ENCODE measurements at places on chromosomes 12 and 14.
A peak's percentile ranks its signal among the peaks of the same experiment; 100 is the strongest.

DNA sequence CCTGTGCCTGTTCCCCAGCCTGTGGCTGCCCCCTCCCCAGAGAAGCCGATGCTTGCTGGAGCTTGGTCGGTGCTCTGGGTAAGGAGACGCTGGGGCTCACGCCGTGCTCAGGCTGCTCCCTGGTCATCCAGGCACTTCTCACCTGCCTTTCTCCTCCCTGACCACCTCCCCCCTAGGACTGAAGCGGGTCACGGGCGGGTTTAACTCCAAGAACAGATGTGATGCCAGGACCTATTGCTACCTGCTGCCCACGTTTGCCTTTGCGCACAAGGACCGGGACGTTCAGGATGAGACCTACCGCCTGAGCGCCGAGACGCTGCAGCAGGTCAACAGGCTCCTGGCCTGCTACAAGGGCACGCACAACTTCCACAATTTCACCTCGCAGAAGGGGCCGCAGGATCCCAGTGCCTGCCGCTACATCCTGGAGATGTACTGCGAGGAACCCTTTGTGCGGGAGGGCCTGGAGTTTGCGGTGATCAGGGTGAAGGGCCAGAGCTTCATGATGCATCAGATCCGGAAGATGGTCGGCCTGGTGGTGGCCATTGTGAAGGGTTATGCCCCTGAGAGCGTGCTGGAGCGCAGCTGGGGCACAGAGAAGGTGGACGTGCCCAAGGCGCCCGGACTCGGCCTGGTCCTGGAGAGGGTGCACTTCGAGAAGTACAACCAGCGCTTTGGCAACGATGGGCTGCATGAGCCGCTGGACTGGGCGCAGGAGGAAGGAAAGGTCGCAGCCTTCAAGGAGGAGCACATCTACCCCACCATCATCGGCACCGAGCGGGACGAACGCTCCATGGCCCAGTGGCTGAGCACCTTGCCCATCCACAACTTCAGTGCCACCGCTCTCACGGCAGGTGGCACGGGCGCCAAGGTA lies 8.4 kb upstream of the EP400 start:
- no peak for DNase-seq

GRCh38 chr12:56644654-56645053 lies 1.1 kb downstream of the ATP5F1B start:
- DNase-seq: no peak

GRCh38 chr12:47779301-47779942 lies 6.4 kb downstream of the SLC48A1 start:
- DNase-seq: peak; percentile 89

DNA sequence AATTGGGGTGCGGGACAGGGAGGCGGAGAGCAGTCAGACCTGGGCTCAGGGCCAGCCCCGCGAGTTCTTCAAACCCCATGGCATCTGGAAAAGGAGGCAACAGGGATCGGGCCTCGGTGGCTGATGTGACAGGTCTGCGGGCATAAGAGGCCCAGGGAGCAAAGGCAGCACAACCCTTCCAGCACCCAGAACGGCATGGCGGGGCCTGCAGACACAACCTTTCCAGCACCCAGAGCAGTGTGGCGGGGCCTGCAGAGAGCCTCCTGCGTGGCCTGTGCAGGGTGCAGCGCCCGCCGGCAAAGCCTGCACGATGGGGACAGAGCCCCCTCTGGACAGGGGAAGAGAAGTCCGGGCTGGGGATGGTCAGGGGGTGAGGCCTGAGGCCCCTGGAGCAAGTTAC lies 26.2 kb upstream of the TRAF3 start:
- no peak for DNase-seq

DNA sequence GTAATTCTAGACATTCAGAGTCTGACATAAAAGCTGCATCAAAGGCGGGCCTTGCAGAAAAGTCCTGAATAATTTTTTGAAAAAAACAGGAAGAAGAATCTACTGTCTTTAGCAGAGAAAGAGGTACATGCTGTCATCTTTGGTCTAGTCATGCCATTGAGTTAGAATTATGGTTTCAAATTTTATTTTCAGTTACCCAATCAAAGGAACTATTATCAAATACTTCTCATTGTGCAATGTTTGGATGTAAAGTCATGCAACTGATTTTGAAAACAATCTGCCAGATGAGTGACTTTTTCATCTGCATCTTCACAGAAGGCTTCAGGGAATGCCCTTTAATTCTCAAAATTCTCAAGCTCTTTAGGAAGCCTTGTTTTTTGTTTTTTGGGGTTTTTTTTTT lies 803.5 kb downstream of the FLRT2 start:
- DNase-seq: no peak

DNA sequence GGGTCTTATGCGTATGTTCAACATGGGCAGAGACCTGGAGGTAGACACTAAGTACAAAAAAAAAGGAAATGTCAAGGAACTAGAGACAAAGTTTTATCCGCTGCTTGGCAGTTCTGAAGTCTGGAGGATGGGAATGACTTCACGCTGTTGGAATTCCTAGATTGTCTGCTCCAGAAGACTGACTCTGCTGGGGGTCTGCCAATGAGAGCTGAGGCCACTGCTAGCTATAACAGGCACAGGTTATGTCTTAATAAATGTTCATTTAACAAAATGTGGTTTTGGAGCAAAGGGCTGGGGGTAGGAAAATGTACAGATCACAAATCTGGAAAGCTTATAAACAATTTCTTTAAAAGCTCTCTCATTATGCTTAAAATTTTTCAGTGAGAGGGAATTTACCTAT lies 5.9 kb downstream of the RNASE8 start:
- DNase-seq: no peak

DNA sequence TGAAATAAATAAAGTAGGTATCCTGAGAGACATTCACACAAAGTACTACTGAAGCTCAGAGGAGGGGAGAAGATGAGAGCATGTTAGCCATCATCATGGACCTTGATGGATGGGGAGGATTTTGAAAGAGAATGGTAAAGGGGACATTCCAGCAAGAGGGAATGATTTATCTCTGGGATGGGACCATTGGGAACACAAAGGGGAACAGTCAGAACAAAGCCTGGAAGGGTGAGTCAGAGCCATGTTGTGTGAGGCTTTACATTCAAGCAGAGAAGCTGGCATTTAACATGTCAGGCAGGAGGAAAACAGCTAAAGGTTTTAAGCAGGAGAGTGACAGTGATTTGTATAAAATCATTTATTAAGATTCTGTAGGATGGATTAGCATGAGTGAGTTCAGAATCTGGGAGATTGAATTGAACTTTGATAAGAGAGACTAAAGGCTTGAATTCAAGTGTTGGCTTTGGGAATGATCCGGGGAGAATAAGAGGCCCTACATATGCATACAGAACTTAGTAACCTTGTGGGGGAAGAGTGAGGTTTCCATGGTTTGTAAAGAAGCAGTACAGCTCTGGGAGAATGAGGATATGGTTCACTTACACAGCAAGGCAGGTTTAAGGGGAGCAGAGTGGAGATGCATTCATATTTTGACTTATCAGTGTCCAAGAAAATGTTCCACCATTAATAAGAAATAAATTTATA lies 174.4 kb downstream of the SYT10 start:
- DNase-seq: no peak

DNA sequence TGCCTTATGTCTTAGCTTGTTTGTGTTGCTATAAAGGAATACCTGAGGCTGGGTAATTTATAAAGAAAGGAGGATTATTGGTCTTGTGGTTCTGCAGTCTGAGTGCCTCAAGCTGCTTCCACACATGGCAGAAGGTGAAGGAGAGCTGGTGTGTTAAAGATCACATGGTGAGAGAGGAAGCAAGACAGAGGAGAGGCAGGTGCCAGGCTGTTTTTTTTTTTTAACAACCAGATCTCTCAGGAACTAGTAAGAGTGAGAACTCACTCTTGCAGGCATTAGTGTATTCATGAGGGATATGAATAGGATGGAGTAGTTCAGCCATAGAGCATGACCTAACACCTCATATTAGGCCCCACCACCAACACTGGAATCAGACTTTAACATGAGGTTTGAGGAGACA lies 123.4 kb downstream of the CMAS start:
- DNase-seq: no peak

GRCh38 chr12:44465139-44465538 lies 411.0 kb downstream of the NELL2 start:
- no peak for DNase-seq

GRCh38 chr12:123251403-123252076 lies 18.3 kb downstream of the MTRFR start:
- no peak for DNase-seq

- DNase-seq: no peak
Measured at GRCh38 chr12:68901551-68901950, 31.4 kb downstream of the CPM start.

GRCh38 chr12:33663000-33663654 lies 223.5 kb upstream of the SYT10 start:
- DNase-seq: no peak

- no peak for DNase-seq
Measured at GRCh38 chr14:51285120-51285519, 45.1 kb downstream of the TMX1 start.

DNA sequence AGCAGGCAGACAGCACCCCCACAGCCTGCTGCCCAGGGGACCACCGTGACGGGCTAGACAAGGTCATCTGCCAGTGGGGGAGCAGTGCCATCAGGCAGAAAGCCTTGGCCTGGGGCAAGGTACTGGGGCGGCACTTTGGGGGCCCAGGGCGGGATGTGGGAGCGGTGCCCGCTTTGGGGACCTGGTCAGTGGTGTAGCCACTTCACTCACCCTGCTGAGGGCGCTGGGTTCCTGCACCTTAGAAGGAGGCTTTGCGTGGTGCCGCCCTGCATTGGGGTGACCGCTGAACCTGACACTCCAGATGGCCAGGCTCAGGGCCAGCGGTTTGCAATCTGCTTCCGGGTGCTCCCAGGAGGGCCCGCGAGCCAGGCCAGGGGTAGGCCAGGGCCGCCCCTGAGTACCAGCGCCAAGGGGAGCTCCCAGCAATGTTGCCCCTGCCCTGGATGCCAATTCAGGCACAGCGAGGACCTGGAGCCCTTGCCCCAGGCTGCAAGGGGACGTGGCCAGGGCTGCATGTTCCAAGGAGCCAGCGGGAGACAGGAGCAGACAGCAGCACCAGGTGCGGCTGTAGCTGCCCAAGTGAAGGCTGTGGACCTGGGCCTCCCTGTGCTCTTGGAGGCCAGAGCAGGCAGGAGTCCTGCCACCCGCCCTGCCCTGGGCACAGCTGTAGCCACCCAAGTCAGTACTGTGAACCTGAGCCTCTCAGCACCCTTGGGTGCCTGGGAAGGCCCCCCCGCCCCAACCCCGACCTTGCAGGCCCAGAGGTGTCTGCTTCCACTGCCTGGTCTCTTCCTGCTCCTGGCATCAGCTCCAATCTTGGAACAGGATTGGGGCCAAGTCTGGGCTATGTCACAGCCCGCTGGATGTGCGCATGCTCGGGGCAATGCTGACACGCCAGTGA lies 550.7 kb downstream of the SLC6A15 start:
- no peak for DNase-seq

GRCh38 chr14:52025310-52025709 lies 36.0 kb downstream of the RTRAF start:
- no peak for DNase-seq

GRCh38 chr12:71237128-71237527 lies 79.3 kb upstream of the TSPAN8 start:
- DNase-seq: no peak

- DNase-seq: no peak
Measured at GRCh38 chr14:80946187-80946586, 4.6 kb upstream of the CEP128 start.

DNA sequence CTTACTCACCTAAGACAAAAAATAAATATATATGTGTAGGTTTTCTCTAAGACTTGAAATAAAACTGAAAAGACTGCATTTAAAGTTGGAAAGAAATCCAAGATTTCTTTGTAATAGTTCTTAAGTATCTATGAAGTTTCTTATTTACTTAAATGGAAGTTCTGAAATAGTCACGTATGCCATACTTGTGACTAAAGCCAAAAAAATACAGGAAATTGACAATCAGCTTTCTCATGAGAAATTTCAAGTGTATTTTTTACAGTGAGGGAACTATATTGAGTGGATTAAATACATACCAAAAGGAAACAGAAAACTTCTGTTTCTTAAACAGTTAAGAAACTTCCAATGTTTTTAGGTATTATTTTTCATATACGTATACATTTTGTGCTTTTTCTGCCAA lies 188.1 kb downstream of the DPY19L2 start:
- DNase-seq: no peak

DNA sequence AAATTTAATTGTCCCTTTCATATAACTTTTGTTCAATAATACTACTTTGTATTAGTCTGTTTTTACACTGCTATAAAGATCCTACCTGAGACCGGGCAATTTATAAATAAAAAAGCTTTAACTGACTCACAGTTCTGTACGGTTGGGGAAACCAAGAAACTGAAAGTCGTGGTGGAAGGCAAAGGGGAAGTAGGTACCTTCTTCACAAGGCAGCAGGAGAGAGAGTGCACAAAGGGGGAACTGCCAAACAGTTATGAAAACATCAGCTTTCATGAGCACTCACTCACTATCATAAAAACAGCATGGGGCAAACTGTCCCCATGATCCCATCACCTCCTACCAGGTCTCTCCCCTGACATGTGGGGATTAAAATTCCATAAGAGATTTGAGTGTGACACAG lies 1069.0 kb downstream of the FSCB start:
- no peak for DNase-seq

- no peak for DNase-seq
Measured at GRCh38 chr12:85310456-85311076, 30.5 kb downstream of the ALX1 start.

DNA sequence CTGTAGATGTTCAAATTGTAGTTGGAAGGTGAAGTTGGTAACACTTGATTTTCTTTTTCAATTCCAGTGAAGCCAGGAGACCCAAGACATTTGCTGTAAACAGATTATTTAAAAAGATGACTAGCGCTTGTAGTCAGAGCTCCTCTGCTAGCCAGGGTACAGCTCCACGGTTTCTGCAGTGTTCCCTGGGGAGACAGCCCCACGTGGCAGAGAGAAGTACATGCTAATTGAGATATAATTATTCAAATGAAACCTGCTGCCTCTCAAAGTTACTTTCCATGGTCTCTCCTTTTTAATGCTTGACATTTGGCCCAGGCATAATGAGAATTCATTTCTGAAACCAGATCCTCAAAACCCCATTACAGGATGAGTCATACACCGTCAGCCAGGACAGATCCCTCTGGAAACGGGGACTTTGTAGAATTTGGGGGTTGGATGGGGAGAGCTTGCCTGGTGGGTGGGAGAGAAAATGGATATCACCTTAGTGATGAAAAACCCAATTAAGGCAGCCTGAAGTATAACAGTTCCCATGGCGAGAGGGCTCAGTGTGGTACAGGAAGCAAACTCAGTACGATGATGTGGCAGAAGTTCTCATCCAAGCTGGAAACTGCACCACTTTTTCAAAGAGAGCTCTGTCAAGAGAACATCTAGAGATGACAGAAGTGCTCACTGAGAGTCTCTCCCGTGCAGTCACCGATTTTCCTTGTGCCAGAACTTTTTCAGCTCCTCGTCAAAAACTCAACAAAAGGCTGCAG lies 637.7 kb upstream of the TMEM132C start:
- DNase-seq: no peak

GRCh38 chr14:72565917-72566316 lies 328.0 kb downstream of the DPF3 start:
- DNase-seq: no peak

Data from iPS DF 6.9 (cell line).